ENCODE measurements at places on chromosomes 2 and 18. TPM values are rescaled to one million over a fixed set of nuclear protein-coding genes. Genes with fewer than 3 reads are reported as not detected.

- H3K4me3 ChIP-seq: no peak overlapping the region
- no peaks in the 10 kb centered on the region for H3K27me3 ChIP-seq
- no peaks in the 10 kb centered on the region for H3K36me3 ChIP-seq
- H3K27ac ChIP-seq: no peak overlapping the region
- no peak for DNase-seq
Measured at GRCh38 chr2:19070886-19071285, 287.5 kb downstream of the OSR1 start.

DNA sequence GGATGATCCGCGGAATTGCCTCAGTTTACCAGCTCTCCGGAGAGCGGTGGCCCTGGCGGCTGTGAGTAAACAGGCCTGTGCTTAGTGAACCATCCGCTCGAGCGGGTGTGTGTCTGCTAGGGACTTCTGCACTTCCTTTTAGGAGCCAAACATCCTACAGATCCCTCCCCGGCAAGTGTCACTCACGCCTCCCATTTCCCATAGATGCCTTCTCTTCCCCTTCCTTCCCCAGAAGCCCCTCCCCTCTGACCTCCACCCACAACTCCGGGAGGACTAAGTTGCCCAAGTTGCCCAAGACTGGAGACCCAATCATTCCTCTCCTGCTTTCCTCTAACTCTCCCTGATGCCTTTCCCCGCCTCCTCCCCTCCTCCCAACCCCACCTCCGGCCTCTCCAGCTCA lies 2.9 kb downstream of the C1QL2 start:
- peaks cover 8% of the 10 kb centered on the region for H3K4me1 ChIP-seq
- no peak overlapping the region for H3K4me3 ChIP-seq
- DNase-seq: no peak
- H3K27ac ChIP-seq: no peak overlapping the region

Gene ABHD1
- 1.6 TPM for total RNA-seq

DNA sequence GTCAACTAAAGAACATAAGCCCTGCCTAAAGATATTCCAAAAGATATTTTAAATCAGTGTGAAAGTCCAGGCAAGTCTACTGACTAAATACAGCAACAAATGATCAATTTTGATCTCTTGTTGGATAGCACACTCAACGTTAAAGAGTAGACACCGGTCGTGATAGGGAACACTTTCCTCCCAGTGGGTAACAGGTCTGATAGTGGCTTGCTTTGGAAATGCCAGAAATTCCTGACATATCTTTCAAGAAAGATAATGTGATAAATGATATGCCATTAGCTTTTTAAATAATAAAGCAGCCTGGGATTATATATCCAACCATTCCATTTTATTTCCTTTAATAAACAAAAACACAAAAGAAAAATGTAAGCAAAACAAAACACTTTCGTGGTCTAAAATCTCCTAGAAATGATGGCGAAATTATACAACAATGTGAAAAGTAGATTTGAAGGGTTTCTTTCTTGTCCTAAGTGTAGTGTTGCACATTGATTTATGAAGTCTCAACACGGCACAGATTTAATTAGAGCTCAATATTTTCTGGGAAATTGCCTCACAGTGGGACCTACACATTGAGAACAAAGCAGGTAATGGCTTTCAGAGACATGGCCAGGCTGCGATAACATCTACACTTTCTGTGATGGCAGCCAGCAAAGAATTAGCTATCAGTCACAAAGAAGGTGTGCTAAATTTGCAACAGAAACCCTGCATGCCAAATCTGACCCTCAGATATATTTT lies 158.6 kb downstream of the PPP1R1C start:
- H3K36me3 ChIP-seq: no peaks in the 10 kb centered on the region
- DNase-seq: no peak
- H3K27me3 ChIP-seq: no peaks in the 10 kb centered on the region
- H3K4me3 ChIP-seq: no peak overlapping the region

DNA sequence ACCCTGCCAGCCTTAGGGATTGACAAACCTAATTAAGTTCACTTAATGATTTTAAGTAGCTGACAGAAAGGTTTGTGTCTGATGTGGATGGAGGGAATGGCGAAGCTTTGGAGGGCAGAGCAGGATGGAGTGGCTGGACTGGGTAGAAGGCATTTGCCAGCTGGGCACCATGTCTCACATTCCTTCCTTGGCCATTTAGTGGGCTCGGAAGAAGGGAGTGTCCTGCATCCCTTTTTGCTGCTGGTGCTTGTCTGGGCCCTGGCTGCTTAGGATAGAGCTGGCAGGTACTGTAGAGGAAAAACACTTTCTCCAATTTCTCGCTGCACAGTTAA lies 166.7 kb downstream of the CLIP4 start:
- no peak for DNase-seq
- H3K36me3 ChIP-seq: no peaks in the 10 kb centered on the region
- H3K27ac ChIP-seq: no peak overlapping the region

DNA sequence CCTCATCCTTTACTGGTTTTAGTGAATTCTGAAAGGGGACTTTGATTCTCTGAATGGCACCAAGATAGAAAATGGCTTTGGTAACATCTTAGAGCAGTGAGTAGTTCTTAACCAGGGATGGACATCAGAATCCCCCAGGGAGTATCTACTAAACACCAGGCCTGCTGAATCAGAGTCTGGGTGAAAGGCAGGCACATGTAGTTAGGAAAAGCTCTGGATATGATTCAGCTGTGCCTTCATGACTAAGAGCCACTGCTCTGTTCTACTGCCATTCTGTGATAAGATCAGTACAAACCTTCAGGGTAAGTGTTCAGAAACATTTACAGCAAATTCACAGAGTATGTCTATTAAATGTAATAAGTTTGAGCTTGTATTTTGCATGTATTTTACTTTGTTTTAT lies 46.2 kb upstream of the B3GNT2 start:
- no peak for DNase-seq
- peak overlapping the region; percentile 59 for H3K27ac ChIP-seq
- no peak overlapping the region for H3K4me3 ChIP-seq
- peaks cover 33% of the 10 kb centered on the region for H3K4me1 ChIP-seq

GRCh38 chr2:206488623-206489022 lies 45.3 kb downstream of the ADAM23 start:
- H3K27me3 ChIP-seq: no peaks in the 10 kb centered on the region
- H3K36me3 ChIP-seq: no peaks in the 10 kb centered on the region
- DNase-seq: no peak
- no peak overlapping the region for H3K27ac ChIP-seq

Data from heart left ventricle (tissue), 16 donors.